ENCODE measurements at places on chromosomes 5 and 9.

DNA sequence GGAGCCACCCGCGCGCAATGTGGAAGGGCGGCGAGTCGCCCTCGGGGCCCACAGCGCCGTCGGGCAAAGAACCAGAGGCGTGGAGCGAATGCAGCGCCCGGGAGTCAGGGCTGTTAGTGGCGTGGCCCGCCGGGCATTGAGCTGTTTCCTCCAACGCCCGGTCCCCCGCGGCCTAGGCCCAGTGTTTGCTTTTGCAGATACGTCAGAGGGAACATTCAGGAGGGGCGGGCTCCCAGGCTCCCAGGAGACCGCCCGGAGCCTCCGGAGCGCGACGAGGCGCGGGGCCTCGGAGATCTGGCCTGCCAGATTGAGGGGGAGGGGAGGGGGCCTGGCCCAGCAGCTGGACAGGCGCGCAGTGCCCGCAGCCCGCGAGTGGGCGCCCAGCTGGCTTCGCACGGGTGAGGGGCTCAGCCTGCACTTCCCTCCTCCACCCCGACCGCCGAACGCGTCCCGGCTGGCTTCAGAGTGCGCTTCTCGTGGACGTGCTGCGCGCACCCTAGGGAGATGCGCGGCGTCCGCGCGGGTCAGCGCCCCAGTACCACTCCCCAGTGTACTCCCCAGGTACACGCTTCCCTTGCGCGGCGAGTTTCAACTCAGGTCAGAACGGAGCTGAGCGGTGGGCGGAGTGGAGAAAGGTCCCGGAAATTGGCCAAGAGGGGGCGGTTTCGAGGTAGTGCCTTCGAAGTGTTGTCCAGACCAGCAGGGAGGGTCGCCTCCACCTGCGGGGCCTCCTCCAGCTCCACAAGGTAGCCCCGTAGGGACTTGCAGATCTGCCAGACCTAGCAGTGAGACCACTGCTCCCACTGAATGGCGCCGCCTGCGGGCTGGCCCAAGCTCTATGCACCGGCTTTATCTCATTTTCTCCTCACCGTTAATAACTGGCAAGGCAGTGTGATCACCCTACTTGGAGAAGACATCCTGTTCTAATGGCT is 130.4 kb downstream of the TMEM174 start:
- DNase-seq: no peak

DNA sequence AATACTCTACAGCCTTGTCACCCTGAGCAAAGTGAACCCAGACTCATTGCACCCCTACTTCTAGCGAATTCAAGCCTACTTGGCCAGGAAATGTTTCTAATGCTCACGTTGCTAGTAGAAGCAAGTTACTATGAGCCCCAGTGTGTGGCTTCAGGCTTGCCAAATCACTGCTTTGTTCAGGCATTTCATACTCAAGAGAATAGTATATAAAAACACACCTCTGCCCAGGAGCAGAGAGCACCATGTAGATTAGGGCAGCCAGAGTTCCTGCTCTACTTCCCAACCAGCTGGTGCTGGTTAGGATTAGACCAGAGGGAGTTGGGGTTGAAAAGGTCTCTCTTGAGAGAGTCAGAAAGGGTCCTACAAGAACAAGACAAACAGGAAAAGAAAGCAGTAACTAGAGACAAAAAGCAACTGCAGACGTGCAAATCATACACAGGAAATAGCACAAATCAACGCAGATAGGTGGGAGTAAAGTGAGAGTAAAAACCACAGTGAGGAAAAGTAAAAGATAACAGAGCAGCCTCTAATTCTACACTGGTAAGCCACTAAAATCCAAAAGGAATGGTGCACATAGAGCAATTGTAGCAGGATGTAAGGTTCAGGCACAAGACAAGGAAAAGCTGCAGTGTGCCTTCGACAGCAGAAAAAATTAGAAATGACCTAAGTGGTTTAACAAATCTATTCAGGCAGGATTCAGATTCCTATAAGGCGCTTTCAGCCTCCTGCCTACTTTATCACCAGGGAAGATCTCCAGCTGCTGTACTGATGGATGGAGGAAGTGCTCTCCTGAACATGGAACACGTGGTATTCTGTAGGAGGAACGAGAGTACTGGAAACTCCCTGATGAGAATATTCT is 49.6 kb upstream of the KIF2A start:
- no peak for DNase-seq

GRCh38 chr9:124780060-124780756 is 3.3 kb downstream of the OLFML2A start:
- no peak for DNase-seq

DNA sequence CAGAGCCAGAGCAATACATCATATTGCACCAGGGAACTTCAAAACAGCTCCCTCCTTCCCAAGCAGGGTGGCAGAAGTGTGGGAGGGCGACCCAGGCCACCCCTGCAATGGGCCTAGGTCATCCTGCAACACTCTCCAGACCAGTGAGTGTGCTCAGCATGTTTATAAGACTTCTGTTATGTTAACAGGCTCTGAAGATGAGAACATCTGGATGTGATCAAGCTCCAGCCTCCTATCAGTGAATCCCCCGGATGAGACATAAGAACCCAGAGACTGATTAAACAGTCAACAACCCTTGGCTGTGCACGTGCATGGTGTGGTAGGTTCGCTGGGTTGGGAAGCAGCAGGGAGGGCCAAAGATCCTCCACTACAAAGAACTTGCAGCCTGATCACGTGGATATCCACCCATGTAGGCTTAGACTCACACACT is 63.3 kb downstream of the ABCA1 start:
- DNase-seq: no peak

GRCh38 chr9:91374939-91375338 is 13.2 kb upstream of the AUH start:
- DNase-seq: no peak

GRCh38 chr5:148808864-148809642 is 17.4 kb upstream of the ADRB2 start:
- DNase-seq: no peak

- no peak for DNase-seq
Measured at GRCh38 chr5:136766456-136766855, 401.1 kb upstream of the TRPC7 start.

DNA sequence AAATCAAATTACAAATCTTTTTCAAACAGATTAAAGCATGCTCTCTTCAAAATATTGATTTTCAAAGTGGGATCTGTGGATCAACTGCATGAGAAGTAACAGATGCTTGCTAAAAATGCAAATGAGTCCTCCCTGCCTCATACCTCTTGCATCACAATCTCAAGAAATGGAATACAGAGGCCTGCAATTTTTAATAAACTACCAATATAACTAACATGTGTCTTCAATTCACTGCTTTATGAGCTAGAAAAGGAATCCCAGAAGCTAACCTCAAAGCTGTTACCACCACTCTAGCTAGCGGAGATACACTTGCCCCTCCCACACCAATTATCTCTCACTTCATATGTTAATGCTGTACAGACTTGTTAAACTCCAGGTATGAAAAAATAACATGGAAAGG is 9.6 kb downstream of the OR13C5 start:
- DNase-seq: no peak

DNA sequence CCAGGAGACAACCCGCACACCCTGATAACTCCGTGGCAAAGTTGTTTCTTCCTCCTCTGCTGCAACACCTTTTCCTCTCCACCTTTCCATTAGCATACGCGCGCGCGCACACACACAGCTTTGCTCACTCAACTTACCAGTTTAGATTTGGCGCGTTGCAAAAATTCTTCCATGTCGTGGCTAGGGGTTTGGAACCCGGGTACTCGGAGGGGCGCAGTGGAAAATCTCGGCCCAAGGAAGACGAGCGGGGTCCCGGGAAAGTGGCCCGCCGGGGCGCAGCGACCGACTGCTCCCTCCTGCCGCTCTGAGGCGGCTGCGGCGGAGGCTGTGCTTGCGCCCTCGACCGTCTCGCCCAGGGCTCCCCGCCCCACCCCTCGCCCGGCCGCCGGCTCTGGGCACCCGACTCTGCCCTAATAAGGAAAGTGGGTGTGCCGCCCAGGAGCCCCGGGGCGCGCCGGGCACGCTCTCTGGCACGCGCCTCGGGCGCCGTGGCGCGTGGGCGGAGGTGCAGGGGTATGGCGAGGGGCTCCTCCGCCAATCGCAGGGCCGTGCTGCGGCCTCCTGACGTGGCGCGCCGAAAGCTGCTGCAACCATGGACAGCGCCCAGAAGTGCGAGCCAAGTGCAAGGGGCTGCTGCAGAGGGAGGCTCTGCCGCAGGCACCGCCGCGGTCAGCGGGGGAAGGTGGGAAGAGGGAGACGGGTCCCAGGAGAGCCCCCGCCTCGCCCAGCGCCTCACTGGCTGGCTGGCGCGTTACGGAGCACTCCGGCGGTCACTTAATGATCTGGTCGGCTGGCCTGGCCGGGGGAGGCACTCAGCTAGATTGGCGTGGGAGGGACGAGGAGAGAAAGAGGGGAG is at the start of gene PRUNE2:
TSS of gene PRUNE2 (minus strand) at position 324 of the 856 bp plus-strand sequence. CDS start at position 173, 151 bp downstream.
- DNase-seq: peak; percentile 5

GRCh38 chr5:178074266-178074952 is 38.9 kb upstream of the N4BP3 start:
- DNase-seq: no peak

DNA sequence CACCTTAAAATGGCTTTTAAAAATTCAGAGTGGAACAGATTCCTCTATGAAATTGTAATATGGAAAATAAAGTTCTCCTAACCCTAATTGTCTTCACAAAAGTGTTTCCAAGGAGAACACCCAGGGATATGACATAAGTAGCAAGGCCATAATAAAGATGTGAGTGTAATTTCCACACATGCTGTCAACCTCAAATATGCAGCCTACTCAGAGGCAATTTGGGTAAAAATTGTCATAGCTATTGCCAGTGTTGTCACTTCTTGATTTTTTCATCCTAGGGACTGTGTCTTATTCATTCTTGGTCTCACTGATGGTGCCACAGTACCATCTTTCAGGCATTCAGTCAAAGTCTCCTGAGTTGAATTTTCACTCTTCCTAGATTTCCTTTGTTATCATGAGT is 100.3 kb downstream of the PPP2R2B start:
- DNase-seq: no peak

DNA sequence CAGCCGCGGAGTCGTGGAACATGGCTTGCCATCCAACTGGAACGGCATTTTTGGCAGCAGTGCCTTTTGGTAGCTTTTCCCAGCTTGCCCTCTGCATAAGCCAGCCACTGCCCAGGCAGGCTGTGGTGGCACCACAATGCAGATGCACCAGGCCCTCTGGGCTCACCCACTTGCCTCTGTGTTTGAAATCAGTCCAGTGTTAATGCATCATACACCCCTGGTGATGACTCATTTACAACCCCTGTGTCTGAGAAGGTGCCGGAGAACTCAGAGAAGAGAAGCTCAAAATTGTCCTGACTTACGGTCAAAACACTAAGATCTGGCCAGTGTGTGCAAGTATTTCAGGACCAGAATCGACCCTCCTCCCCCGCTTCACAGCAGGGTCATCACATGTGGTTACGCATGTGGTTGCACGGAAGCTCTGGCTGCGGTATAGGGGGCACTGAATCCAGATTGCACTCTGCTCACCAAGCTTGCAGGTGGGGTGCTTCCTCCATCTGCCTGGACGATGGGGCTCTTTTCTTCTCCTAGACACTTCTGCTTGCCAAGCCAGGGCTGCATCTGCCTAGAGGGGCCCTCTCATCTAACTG is 66.5 kb upstream of the SMIM15 start:
- DNase-seq: no peak

- no peak for DNase-seq
Measured at GRCh38 chr5:4258170-4258569, 662.5 kb downstream of the IRX1 start.

DNA sequence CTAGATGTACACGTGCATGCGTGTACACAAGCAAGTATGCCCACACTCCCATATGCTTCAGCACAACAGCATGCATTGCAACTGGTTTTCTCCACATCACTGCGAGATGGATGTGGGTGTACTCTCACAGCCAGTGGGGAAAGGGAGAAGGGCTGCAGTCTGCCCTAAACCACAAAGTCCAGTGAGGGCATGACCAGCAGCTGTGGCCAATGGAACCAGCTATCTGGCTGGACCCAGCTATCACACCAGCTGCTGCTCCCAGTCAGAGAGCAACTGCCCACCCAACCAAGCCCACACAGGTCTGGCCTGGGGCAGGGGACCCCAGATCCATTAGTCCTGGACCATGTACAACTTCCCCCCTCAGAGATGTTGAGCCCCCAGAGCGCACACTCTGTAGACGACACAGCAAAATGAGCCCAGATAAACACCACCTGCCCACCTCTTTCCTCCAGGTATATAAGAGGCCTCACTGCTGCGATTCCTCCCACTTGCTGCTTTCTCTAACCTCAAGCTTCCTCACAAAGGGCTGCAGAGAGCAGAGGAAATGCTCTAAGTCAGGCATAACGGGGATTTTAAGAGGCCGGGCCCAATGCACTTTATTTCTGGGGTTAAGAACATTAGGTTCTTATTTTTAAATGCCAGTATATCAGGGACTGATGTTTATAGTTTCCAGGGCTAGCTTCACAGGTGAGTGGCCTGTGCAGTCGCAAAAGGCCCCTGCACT is 39.0 kb downstream of the SHB start:
- DNase-seq: no peak

DNA sequence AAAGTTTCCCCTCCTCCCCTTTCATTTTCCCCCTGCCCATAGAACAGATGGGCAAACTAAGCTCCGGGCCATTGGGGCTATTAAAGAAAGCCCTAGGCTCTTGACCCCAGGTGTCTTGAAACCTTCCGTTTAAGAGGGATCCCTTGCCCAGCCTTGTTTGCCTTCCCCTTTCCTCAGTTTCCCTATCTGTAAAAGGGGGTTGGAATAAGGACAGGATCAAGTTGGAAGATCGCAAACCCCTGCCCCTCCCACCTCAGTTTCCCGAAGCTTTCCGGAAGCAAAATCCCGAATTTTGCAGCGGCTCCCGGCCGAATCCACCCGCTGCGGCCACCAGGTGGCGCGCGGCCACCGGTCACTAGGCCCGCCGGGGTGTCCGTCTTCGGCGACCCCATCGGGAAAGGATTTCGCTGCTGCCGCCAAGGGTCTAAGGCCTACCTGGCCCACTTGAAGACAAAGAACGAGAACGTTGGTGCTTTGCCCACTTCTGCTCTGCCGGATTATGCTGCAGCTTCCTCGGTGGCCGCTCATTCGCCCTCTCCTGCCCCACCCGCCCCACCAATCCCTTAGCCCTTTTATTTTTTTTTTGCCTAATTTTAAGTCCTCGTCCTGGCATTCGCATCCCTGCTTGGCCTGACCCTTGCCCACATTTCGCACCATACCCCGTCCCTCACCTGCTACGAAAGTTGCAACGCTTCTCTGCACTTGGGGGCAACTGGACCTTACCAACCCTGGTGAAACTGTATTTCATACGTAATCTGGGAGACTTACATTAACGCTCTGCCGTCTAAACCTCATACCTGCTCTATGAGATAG is 962 bp upstream of the NR6A1 start:
- DNase-seq: peak; percentile 26

DNA sequence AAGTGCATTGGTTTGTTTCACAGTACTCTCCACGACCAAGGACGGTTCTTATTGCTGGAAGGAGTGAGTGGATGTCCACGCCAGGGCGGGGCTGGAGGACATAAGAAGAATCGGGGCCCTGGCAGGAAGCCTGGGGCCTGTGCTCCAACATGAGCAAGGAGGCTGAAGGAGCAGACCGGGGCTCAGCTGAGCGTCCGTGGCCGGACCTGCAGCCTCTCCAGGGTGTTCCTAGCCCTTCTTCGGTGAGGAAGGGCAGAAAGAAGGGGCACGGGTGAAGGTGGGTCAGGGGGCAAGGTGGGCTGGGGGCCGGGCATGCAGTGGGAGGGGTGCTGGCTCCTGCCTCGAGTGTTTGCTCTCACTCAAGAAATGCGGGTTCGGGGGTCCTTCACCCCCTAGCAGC is 18.1 kb downstream of the FAM78A start:
- no peak for DNase-seq
